ENCODE measurements at places on chromosomes 12 and 14. TPM values are rescaled to one million over a fixed set of nuclear protein-coding genes. Genes with fewer than 3 reads are reported as not detected.

- no peak for DNase-seq
Observed at GRCh38 chr14:68924186-68925158, 54.6 kb downstream of the ACTN1 start.

- no peak for DNase-seq
Observed at GRCh38 chr12:12083688-12084087, 12.9 kb downstream of the BCL2L14 start.

DNA sequence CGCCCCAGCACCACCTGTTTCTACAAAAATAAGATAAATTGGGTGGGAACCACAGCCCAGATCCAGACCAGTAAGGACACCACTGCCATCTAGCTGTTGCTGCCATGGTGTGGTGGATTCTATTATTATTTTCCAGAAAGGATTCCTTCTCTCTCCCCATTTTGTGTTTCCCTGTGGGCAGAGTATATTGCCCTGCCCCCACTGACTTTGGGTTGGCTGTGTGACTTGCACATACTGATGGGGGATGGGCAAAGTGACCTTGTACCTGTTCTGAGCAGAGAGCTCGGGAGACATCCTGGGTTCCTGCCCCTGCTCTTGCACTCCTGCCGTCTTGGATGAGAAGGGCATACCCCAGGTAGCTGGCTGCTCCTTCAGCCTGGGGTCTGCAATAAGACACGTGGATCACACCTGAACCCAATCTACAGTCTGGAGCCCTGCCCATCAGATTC, 24.3 kb downstream of the MOAP1 start:
- no peak for DNase-seq

DNA sequence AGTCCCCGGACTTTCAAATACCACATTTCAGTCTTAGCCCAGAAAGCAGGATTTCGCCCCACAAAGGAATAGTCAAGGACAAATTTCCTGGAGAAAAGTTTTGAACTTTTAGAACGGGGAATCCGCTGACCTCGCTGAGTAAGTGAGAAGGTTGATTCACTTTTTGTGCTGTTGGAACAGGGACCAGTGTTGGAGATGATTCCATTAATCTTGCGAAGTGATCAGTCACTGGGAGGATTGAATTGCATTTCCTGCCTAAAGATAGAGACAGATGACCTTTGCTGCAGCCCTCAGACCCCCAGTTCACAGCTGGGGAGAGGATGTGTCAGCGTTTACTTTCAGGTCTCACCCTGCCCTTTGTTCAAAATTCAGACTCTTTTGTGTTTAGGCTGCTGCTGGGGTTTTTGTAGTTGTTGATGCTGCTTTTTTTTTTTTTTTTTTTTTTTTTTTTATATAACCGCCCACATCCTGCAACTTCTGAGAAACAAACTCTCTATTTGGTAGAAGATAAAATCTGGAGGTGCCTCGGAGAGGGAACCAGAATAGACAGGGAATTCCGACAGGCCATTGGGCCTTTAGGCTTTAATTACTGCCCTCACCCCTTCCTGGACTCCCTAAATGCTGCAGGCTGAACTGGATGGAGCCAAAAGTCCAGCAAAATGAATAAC, 9.8 kb upstream of the KDM2B start:
- no peak for DNase-seq

DNA sequence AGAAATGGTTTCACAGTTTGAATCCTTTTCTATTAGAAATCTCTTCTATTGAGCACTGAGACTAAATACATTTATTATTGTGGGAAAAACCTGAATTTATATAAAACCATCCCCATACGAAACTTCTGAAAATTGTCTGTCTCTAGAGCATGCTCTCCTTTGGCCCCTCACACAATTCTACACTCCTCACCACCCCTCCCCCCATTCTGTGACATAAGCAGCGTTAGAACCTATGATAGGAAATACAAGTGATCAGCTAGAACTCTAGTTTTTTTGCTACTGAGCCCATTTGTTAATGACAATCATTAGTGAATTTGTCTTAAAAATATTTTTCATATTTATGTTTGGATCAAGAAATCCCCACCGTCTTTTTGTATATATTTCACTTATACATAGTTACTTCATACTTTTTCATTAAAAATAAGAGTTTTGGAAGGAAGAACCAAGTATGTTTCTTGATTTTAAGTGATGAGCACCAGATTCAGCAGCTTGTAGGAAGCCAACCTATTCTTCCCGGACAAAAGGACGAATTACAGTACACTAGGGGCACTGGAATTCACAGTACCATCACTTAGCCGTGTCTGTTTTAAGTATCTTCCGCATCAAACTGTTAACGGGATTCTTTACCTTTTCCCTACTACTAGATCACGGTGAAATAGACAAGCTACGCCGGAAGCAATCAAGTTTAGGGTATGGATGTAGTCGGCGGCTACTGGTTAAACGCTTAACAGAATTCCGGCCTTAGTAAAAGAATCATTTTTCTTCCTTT, 724 bp downstream of the GTSF1 start:
- DNase-seq = no peak

- DNase-seq = no peak
Observed at GRCh38 chr12:11795192-11795912, 145.9 kb downstream of the ETV6 start.

DNA sequence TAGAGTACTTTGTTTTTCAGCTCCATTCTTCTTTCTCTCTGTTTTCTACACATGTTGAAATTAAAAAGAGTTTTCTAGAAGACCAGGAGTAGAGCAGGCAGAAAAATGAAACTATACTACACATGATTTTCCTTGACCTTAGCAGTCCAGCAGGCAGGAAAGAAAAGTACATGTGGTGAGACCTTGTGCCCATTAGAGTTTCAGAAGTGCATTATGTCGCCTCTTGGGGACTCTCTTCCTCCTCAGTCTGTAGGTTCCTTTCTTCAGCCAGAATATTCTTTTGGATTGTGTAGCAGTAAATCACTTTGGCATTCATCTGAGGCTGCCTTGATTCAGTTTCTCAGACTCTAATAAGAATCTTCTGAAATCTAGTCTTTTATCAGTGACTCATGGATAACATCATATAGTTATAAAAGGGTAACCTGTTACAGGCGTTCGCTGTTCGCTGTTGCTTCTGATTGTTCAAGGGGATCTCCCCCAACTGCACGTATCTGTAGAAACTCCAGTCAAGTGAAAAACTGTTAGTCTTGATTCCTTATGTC, 161.8 kb downstream of the ANO4 start:
- DNase-seq = no peak

GRCh38 chr12:12901158-12901791, 9.9 kb downstream of the GPRC5A start:
- no peak for DNase-seq

GRCh38 chr14:101518611-101519473, 42.5 kb upstream of the DIO3 start:
- DNase-seq = peak; percentile 31

Gene ADAM21
- total RNA-seq = not detected

Gene BEGAIN
- total RNA-seq = not detected

Data from thyroid gland (tissue), 4 donors.